Hematopoietic multipotent progenitor cell treated with erythropoietin and hydrocortisone succinate and interleukin-3 and kit ligand, for 4 days (in vitro differentiated cells): ENCODE measurements at places on chromosomes 6 and 20.

DNA sequence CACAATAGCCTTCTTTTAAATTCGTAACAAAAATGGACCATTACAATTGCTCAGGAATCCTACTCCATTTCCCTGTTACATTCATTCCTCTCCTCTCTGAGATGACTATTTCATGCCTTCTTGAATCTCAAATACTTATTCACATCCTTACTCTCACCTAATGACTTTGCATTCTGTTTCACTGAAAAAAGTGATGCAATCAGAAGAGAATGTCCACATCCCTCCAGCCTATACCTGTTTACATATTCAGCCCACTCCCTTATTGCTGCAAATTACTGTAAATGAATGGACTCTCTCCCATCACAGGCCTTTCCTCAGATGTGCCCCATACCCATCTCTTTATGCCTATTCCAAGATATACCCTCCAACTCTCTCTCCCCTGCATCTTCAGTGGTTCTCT lies 8.6 kb downstream of the TAAR1 start:
- DNase-seq = no peak

GRCh38 chr6:148565930-148566663 lies 180.7 kb upstream of the UST start:
- DNase-seq = peak; percentile 60

GRCh38 chr6:148831064-148831463 lies 84.2 kb downstream of the UST start:
- DNase-seq = no peak

- peak; percentile 94 for DNase-seq
Observed at GRCh38 chr20:31722257-31723068, at the start of gene BCL2L1. Gene BCL2L1 (minus strand): TSS chr20:31722868. CDS start chr20:31722218, 650 bp downstream.

GRCh38 chr20:819680-820322 lies 13.7 kb upstream of the FAM110A start:
- DNase-seq = no peak

- DNase-seq = no peak
Observed at GRCh38 chr20:2625062-2625461, 27.4 kb upstream of the NOP56 start.

- no peak for DNase-seq
Observed at GRCh38 chr20:50038574-50038991, 55.8 kb downstream of the SNAI1 start.

- no peak for DNase-seq
Observed at GRCh38 chr20:15060265-15061060, 723.1 kb upstream of the FLRT3 start.

DNA sequence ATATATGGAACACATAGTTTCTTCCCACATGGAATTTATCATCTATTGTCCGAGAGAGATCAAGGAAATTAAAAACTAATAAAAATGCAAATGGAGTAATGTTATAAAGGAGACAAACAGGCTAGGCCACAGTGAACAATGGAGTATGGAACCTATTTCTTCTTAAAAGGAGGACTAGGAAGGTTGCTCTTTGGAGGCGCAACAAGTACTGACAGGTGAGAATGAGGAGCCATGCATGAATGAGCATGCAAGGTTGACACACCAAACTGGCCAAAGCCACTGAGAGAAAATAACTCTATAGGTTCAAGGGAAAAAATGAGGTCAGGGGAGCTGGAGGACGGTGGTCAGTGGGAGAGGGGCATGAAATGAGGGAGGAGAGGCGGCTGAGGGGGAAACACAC lies 40.9 kb downstream of the PSMB1 start:
- DNase-seq = no peak

DNA sequence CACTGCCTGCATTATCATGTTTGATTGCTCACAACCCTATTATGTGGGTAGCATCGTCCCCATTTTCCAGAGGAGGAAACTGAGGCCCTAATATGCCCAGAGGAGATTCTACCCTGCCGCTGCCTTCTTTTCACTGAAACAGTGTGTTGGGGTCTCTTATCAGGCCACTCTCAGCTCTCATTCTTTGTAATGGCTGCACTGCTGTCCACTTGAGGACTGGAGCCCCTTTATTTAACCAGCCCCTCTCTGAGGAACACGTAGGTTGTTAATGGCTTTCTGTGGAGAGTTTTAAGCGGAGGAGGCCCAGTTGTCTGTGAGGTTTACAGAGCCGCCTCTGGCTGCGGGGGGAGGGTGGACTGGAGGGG lies 32.5 kb downstream of the SRC start:
- DNase-seq = no peak

DNA sequence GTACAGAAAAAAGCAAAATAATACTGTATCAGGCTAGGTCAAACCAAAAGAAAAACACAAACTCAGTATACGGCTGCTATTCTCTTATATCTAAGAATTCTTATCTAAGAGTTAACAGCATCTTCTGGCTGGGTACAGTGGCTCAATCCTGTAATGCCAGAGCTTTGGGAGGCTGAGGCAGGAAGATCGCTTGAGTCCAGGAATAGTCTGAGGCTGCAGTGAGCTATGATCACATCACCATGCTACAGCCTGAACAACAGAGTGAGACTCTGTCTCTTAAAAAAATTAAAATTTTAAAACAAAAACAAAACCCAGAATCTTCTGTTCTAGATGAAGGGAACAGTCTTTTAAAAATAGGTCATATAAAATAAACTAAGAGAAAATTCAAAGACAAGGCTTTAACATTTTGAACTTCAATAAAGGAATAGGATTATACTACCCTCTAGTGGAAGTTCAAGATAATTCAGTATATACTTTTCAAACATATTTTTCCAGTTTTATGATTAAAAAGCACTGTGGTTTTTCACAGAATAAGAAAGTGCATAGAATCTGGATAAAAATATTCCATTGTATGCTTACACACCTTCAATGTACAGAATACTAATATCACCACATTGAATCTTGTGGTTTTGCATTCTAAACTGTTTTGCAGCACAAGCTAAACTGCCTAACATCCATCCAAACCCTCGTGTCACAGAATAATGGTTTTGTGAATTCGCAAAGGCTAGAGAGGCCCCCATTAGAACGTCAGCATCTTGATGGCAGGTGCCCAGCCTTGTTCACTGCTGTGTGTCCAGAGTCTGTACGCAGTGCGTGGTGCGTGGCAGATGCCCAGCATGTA lies 39.3 kb downstream of the DTNBP1 start:
- DNase-seq = peak; percentile 72

- no peak for DNase-seq
Observed at GRCh38 chr20:43969028-43969447, 54.4 kb downstream of the TOX2 start.

DNA sequence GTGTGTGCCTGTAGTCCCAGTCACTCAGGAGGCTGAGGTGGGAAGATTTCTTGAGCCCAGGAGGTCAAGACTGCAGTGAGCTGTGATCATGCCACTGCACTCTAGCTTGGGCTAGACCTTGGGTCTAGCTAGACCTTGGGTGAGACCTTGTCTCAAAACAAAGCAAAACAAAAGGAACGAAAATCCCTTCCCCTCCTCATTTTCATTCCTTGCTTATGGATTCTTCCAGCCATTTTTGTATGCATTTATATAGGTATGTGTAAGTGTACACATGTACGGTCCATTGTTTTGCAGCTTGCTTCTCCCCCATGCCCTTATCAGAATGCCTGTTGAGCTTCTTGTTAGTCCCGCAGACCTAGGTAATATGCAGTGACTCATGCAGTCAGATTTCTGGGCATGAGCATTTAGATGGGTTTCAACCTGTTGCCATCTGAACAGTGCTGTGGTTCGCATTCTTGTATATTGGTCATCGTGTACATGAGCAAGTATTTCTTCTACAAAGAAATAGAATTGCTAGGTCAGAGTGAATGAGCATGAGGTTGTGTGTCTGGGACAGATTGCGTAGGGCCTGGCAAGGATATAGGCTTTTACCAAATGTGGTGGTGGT lies 73.2 kb downstream of the ATRN start:
- DNase-seq = no peak

DNA sequence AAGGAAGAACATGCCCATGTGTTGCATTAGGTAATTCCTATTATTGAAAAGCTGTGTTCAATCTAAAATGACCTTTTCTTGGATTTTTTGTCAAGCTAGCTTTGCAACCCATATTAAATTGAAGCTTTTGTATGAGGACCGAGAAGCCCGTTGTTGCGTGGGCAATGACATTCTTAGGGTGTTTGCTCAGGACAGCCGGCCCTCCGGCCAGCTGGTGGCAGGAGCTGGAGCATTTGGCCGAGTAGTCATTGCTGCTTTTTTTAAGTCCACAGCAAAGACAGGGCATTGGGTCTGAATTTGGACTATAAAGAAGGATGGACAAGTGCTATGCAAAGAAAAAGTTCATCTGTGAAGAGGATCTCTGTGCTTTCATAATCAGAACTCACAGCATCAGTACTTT lies 365.8 kb downstream of the SAMD5 start:
- no peak for DNase-seq

- no peak for DNase-seq
Observed at GRCh38 chr6:146990284-146990683, 213.9 kb upstream of the STXBP5 start.

DNA sequence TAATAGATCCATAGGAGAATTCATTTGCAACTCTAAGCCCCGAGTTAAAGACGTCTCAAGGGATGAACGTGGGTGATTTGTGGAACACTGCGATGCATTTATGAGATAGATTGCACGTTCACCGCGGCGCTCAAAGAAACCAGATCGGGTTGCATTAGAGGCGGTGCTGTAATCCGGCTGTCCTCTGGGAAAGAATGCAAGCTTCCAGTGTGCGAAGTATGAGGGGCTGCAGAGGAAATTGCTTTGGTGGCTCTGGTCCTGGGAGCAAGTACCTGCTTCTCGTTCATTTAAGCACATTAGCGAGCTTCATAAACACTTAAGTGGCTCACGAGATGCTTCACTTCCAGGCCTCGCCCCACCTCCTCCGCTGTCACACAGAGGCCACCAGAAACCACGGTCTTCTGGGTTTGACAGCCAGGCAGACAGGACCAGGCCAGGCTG lies 182.3 kb downstream of the CDH4 start:
- no peak for DNase-seq

GRCh38 chr20:24647713-24648112 lies 178.3 kb downstream of the SYNDIG1 start:
- DNase-seq = no peak

DNA sequence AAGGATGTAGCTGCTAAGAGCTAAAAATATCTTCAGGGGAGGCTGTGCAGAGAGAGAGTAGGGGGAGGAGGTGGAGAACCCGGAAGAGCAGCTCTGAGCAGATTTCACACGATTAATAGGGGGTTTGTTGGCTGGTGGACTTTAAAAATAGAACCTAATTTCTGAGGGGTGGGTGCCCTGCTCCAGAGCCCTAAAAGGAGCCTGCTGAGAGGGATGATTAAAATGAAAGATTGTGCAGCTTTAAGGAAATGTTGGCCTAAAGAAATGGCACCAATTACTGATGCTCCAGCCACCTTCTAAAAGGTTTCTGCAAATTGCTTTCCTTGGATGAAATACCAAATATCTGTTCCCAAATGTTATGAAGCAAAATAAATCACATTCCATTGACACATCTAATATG lies 202.8 kb upstream of the BTBD3 start:
- DNase-seq = no peak

- no peak for DNase-seq
Observed at GRCh38 chr6:42155293-42155692, 12.9 kb upstream of the C6orf132 start.

- no peak for DNase-seq
Observed at GRCh38 chr6:161395716-161396231, 121.9 kb upstream of the AGPAT4 start.

GRCh38 chr6:55399351-55399750 lies 72.1 kb downstream of the GFRAL start:
- DNase-seq = no peak

DNA sequence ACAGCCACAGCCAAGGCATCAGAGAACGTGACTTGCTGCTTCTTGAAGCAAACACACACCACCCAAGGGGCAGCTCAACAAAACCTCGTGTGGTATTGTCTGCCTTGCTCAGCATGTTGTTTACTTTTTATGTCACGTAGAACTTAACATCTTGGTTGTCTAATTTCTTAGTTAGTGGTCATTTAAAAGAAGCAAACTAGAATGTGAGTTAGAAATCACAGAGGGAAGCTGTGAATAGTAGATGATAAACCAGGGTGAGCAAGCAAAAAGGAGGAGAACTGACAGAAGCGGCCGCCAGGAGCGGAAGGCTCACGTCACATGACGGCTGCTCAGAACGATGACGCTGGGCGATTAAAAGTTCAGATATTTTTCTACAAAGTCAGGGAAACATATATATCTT lies 51.5 kb upstream of the KIF25 start:
- no peak for DNase-seq

- no peak for DNase-seq
Observed at GRCh38 chr6:97674802-97675201, 391.8 kb upstream of the MMS22L start.

- DNase-seq = no peak
Observed at GRCh38 chr6:13190376-13190775, 138.0 kb downstream of the TBC1D7 start.

- DNase-seq = peak; percentile 70
Observed at GRCh38 chr6:55069132-55069781, 105.1 kb upstream of the HCRTR2 start.

DNA sequence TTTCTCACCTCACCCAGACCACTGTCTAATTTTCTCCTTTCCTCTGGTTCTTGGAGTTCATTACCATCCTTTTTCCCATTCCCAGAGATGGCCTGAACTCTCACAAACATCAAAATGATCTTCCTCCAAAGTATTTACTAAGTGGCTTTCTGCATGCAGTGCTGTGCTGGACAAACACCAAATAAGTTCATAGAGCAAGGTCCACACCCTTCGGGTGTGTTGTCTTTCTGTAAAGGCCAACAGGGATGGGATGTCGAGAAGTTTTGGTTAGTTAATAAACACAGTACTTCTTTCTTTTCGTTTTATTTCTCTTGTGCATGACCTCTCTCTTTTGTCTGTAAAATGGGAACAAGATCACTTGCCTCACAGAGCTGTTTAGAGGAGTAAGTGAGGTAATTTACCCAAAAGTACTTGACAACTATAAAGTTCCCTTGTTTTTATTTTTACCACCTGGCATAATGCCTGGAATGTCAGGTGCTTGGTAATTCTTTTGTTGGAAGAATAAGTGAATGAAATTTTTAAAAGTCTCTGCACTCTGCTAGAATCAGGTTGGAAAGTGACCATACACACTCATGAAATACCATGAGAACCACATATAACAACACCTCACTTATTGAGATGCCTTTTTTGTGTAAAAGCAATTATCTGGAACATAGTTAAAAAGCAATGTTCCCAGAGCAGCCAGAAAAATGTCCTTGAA lies 22.8 kb upstream of the CCN6 start:
- no peak for DNase-seq

- DNase-seq = no peak
Observed at GRCh38 chr6:148214667-148215066, 128.0 kb upstream of the SASH1 start.
